ENCODE measurements at places on chromosomes 2 and 18.

- DNase-seq: no peak
Observed at GRCh38 chr2:168662651-168663208, 139.7 kb upstream of the NOSTRIN start.

DNA sequence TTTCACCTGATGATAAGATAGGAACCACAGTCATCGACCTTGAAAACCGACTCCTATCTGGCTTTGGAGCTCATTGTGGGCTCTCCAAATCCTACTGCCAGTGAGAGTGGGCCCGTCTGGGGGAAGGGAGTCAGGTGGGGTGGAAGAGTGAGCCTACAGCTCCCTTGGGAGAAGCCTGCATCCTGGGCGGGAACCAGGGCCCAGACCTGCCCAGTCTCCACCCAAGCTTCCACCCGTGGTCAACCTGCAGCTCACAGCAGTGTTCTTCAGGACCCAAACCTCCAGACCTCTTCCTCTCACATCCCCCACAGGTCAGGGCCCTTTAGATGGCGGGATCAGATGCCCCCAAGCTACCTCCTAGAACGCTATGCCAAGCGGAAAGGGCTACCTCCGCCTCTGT, 40.2 kb downstream of the LMAN2L start:
- DNase-seq: no peak

DNA sequence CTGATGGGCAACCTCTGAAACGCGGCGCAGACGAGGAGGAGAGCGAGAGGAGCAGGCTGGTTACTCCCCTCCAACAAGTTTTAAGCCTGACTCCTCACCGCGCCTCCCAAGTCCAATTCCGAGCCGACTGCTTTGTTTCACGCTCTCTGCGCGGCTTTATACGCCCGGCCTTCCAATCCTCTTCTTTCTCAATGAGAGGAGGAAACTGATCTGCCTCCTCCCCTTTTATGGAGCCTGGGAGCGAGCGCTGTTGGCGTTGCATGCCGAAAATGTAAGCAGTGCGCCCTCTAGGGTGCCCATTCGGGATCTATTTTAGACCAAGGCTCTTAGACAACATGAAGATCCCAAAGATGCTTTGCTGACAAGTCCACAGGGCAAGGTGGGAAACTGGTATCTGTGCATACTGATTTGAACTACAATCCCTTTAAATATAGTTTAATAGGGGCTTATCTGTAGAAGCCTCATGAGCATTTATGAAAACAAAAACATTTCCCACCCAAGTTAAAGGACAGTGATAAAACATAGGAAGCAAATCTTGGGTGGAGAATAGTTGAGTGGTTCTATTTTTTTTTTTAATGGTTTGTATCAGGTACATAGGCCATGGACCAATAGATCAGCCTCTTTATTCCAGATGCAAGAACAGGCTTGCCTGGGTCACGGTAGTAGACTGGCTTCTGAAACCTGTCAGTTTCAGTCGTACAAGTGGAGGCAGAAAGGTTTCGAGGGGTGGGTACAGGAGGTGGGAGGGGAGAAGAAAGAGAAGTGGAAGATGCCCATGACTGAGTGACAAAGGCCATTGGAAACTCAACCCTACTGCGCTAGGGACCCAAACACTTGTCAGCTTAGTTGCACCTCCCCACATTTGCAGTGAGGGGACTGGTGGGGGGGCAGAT, at the start of gene RND3:
Gene RND3 (minus strand): TSS at position 131 of the 893 bp plus-strand sequence. CDS start 250 bp downstream, outside the sequence.
- peak; percentile 95 for DNase-seq

DNA sequence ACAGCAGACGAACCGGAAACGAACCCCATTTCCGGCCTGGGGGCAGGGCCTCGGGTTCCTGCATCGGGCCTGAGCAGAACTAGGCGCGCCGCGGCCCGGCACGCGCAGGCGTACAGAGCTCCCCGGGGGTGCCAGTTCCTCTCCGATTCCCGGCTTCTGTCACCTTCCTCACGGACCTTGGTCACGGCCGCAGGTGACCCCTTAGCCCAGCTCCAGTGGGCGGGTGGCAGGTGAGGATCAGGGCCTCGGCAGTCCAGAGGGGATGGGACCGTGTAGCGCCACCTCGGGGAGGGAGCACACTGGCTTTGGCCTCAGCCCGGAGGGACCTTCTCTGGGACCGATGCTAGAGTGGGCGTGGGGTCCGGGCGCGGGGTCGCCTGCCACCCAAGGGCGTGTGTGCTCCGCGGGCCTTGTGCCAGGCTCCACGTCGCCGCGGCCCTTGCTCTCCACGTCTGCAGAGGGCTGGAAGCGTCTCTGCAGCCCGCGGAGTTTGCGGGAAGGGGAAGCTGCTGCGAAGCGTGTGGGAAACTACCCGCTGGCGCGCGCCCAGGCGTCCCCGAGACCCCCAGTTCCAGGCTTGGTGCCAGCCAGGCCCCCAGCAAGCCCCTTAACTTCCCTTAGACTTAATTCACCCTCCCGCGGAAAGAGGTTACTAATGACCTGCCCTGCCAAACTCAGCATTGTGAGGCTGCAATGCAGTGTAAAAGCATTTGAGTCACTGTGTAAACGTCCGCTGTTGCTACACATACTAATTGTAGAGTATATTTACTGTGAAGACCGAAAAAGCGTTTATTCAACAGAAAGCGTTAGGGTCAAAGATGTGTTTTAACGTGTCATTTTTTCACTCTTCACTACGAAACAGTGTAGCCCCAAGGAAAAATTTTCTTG, at the start of gene TRAPPC12:
Gene TRAPPC12 (plus strand): TSS at position 48 of the 888 bp plus-strand sequence. CDS start 7,930 bp downstream, outside the sequence.
- peak; percentile 87 for DNase-seq

DNA sequence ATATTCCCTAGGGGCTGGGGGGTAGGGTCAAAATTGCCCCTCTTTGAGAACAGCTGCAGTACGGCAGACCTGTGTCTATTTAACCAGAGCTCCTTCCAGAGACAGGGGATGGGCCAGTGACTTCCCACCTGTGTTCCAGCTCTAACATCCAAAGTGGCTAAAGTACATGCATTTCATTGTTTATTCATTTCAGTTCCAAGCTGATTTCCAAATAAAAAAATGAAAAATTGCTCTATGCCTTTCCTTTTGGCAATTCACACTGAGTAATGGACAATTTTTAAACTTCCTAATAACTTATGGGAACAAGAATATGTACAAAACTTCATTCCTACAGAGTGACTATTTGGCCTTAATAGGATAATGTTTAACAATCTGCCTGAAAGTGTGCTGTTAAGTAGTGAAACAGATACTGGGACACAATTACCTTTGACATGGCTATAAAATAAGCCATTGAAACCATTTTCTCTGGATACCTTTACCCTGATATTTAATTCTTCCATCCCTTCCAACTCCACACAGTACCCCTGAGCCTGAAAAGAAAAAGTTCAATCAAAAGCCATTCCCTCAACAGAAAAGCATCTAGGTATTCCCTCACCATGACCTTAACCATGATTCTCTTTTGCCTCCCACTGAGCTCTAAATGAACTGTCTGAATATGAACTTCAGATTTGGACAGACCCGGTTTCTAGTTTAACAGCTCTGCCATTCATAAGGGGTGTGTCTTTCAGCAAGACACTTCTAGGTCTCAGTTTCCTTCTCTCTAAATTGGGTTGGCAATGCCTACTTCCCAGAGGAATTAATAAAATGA, 73.1 kb downstream of the RDH14 start:
- DNase-seq: no peak

- no peak for DNase-seq
Observed at GRCh38 chr2:206940546-206940945, 1.2 kb downstream of the CPO start.

DNA sequence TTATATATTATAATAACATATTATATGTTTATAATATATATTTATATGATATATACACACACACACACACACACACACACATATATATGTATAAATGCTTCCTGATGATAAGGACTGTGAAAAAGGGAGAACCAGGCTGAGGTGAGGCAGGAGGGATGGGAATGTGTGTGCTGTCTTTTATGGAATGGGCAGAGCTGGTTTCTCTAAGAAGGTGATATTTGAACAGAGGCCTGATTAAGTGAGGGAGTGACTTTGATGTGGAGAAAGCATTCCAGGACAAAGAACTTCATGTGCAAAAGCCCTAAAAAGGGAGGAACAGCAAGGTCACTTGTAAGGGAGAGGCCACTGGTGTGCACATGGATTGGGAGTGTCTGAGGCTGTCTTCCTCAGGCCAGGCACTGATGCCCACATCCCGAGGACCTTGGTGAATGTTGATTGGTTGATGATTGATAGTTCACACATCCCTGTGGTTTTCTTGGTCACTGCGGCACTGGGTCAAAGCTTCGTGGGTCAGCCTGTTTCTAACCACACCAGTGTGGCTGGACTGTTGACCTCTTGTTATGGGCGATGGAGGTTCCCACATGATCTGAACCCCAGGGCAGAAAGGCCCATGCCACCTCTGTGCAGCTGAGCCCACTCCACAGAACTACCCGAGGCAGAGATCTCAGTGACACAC, 196.9 kb downstream of the MYCN start:
- no peak for DNase-seq

DNA sequence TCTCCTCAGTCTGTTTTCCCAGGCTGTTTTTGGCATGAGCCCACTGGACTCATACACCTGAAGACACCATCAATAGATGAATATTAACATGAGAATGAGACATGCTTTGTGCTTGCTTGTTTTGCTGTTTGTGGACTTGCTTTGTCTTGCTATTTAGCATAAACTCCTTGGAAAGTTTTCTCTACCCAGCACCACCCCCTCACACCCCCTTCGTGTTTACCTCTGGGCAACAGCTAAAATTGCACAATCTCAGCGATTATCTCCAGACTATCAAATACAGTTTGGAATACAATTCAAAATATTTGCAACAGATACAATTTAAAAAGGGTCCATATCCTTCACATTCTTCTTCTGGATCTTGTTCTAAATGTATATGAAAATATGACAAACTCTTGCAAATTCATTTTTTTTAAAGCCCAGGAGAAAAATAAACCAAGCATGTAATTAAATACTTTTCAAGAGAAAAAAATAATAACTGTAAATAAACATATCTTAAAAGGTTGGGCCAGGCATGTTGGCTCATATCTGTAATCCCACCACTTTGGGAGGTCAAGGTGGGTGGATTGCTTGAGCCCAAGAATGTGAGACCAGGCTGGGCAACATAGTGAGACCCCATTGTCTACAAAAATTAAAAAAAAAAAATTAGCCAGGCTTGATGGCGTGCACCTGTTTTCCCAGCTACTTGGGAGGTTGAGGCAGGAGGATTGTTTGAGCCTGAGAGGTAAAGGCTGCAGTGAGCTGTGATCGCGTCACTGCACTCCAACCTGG, 32.3 kb upstream of the PMAIP1 start:
- no peak for DNase-seq

- DNase-seq: peak; percentile 71
Observed at GRCh38 chr2:79833235-79833878, 320.5 kb downstream of the CTNNA2 start.

GRCh38 chr2:207911856-207912255, 113.5 kb downstream of the PLEKHM3 start:
- no peak for DNase-seq

DNA sequence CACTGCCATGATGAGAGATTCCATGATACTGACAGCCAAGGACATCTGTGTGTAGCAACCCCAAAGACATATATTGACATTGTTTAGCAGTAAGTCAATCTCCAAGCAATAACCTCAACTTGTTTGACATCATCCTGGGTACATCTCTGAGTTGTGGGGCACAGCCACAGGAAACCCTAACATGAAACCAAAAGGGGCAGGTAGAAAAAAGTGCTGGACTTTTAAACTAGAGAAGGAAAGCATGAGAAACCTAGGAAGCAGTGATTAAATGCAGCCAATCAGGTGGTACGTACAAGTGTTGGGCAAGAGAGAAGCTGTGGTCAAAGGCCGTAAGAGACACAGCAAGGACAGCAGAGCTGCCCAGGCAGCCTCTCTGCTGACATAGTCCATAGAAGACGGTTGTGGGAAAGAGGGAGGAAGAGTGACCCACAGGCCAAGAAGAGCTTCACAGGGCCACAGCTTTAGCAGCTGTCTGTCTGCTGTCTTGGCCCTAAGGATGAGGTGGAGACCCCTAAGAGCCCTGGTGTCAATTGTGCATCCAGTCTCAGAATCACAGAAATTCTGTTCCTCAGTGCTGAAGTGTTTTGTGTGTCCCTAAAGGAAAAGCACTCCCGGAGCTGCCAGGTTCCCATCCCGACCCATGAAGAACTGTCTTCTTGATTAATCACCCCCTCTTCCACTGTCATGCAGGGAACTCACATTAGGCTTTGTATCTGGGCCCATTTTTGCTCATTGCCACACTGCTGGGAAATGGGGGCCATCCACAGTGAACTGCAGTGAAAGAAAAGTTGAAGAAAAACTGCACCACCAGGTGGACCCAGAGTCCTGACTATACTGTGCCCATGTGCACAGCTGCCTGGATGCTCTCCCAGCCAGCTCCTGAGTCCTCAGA, 25.4 kb upstream of the CHN1 start:
- no peak for DNase-seq

GRCh38 chr2:122491011-122491410, 735.6 kb downstream of the TSN start:
- peak; percentile 62 for DNase-seq

DNA sequence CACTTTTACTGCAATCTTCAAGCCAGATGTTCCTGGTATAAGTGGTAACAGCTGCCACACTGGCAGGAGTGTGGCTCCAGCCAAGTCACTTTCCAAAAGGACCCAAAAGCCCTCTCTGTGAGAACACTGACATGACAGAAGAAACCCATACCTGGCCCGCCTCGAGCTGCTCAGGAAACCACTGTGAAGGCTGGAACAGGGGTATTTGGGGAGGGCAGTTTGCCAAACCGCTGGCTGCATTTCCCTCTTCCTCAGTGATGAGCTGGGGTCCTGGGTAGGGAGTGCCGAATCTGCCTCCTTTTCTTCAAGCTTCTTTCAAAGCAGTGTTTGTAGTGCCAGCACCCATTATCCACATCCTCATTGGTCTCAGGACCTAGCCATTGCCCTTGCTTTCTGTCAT, 10.3 kb upstream of the OSR1 start:
- DNase-seq: no peak

GRCh38 chr2:219670386-219670785, 43.0 kb downstream of the SLC4A3 start:
- no peak for DNase-seq

DNA sequence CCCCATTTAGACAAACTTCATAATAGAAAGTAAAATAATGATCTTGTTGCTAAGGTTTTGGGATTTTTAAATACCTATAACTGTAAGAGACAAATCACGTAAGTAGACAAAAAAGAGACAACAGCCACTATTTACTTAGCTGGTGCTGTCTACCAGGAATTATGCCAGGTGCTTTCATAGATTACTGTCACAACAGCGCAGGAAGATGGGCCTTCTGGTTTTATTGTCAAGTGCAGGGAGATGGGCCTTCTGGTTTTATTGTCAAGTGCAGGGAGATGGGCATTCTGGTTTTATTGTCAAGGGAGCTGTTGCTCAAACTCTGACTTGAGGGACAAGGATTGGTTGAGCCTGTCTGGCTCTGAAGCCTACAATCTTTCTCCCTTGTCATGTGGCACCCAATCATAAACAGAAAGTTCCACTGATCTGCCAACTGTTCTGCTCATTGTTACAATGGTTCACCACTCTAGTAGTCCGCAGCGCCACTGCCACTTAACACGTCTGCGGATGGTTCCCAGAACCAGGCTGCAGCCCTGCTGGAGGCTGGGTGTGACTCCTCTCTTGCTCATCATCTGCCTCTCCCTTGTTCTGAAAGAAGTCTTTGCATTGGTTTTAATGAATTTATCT, 95.0 kb downstream of the RNF144A start:
- DNase-seq: peak; percentile 78

GRCh38 chr2:127000937-127001336, 102.2 kb downstream of the TEX51 start:
- no peak for DNase-seq

GRCh38 chr2:100193291-100193710, 50.9 kb upstream of the AFF3 start:
- no peak for DNase-seq
